ENCODE measurements at places on chromosomes 12 and 14.
A peak's percentile ranks its signal among the peaks of the same experiment; 100 is the strongest.

GRCh38 chr14:88545256-88545655 is 9.6 kb downstream of the PTPN21 start:
- no peak for DNase-seq

- DNase-seq, result no peak
These were observed 141.2 kb downstream of the PPFIA2 start for GRCh38 chr12:81617915-81618314.

DNA sequence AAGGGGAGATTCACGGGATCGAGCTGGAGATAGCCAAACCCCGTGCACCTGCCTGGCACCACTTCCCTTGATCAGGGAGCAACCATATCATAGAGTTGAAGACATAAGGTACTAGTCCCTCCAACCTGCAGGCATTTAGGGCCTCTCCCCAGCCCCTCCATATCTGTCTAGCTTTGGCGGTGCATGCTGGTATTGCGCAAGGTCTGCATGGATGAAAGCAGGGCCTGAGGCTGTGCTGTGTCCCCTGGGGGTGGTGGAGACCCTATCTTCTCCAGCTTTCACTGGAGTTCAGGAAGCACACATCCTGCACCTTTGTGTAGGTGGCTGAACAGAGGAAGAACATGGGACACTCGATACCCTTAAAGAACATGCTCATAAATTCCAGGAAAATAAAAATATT is 46.9 kb downstream of the KCTD10 start:
- no peak for DNase-seq

GRCh38 chr14:61567838-61568571 is 127.3 kb upstream of the HIF1A start:
- no peak for DNase-seq

GRCh38 chr14:73738518-73739173 is 24.5 kb upstream of the PNMA1 start:
- no peak for DNase-seq

DNA sequence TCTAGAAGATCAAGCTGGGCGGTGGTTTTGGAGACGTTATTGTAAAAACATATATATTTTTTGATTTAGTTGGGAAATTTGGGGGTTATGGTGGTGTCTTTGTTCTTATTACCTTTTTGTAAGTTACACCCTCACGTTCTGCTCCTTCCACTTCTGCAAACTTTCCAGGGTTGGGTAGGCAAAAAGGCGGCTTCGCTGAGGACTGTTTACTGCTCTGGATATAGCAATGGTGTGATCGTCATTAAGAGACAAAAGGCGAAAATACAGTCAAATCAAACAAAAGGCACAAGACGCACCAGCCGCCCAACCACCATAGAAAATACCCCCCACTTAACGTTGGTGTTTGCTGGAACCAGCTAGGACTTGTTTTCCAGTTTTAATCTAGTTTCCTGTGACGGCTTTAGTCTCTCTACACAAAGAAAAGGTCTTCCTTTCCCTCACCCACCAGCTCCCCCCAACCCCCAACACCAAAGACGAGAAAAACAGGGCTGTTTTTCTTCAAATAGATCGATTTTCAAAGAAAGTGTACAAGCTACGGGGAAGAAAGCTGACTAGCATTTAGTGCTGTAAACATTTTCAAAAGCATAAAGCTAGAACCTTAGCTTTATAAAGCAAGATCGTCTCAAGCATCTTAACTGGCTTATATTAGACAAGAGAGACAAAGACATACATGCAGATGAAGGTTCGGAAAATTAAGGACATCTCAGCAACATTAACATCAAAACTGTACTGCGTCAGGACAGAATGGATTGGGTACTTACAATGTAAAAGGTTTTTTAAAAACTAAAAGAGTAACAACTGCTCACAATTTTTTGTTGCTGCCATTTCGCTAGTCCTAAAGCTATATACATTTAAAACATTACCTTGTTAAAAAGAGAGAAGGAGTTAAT is 2.0 kb upstream of the SETD1B start:
- no peak for DNase-seq

GRCh38 chr12:54407183-54407905 is 11.7 kb downstream of the ITGA5 start:
- no peak for DNase-seq

GRCh38 chr12:867905-868304 is 81.6 kb downstream of the RAD52 start:
- DNase-seq, result no peak

- DNase-seq, result no peak
These were observed 23.9 kb downstream of the PALS1 start for GRCh38 chr14:67265131-67265530.

DNA sequence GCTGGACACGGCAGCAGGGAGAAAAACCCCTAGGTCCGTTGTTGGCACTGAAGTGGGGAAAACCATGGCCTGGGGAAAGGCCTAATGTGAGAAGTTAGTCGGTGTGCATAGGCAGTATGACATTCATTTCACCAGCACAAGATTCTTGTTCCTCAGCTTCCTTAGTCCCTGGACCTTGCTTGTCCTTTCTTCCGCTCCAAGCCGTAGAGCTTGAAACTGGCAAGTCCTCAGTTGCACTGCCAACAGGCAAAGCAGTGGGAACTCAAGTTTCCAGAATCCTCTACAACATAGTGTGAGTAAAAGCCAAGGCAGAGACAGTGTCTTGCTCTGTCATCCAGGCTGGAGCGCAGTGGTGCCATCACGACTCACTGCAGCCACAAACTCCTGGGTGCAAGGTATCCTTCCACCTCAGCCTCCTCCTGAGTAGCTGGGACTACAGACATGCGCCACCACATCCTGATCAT is 138.5 kb upstream of the AMIGO2 start:
- no peak for DNase-seq

- no peak for DNase-seq
These were observed 142.5 kb downstream of the PHLDA1 start for GRCh38 chr12:75888874-75889613.

DNA sequence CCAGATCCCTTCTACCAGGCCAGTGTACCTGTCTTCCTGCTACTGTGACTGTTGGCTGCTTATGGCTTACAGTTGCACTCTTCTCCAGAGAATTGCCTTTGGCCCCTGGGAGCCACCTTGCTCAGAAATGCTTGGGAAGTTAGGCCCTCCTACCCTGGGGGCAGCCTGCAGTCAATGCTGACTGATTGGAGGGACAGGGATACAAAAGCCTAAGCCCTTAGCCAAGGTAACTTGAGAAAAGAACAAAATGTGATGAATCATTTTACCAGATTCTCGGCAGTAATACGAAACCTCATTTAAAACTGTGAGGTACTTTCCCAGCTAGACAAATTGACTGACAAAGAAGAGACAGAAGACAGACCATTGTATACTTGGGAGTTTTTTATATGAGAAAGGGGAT is 47.3 kb downstream of the PTCSC3 start:
- DNase-seq, result no peak

DNA sequence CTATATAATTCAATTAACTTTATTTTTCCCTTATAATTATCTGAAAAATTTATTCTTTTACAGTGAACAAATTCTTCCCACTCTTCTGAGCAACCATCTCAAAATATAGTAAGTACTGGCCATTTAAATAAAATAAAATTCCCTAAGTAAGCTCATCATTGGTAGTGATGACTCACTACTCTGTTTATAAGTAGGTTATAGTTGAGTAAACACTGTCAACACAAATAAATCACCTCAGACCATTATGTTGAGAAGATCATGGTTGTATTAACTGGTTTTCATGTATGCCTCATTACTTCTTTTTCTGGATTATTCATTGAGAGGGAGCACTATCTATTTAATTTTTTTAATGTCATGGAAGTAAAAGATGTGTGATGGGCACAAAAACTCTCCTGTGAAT is 220.5 kb downstream of the SEC23A start:
- DNase-seq, result no peak

- peak; percentile 55 for DNase-seq
These were observed at the start of gene ACIN1 for GRCh38 chr14:23094666-23095195. TSS of gene ACIN1 (minus strand) at chr14:23095136. CDS start at chr14:23095112, 24 bp downstream.

GRCh38 chr14:91354979-91355685 is 62.5 kb downstream of the CCDC88C start:
- DNase-seq, result no peak

GRCh38 chr12:53717319-53717718 is 9.9 kb downstream of the CALCOCO1 start:
- no peak for DNase-seq

- no peak for DNase-seq
These were observed 115.4 kb downstream of the GCH1 start for GRCh38 chr14:54787261-54787660.

DNA sequence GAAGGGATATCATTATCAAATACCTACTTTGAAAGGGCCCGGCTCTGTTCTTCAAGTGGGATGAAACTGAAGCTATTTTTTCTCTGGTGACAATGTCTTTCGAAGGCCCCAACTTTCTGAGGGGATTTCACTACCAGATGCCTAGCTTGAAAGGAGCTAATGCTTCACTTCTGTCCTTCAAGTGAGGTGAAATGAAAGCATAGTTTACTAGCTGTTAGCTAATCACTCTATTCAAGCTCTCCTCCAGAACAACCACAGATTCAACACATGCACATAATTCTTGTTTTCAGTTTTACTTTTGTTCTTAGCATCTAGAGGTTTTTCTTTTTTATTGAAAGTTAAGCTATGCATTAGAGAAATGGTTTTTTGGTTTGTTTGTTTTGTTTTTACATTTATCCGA is 571.4 kb downstream of the NOVA1 start:
- DNase-seq, result no peak

DNA sequence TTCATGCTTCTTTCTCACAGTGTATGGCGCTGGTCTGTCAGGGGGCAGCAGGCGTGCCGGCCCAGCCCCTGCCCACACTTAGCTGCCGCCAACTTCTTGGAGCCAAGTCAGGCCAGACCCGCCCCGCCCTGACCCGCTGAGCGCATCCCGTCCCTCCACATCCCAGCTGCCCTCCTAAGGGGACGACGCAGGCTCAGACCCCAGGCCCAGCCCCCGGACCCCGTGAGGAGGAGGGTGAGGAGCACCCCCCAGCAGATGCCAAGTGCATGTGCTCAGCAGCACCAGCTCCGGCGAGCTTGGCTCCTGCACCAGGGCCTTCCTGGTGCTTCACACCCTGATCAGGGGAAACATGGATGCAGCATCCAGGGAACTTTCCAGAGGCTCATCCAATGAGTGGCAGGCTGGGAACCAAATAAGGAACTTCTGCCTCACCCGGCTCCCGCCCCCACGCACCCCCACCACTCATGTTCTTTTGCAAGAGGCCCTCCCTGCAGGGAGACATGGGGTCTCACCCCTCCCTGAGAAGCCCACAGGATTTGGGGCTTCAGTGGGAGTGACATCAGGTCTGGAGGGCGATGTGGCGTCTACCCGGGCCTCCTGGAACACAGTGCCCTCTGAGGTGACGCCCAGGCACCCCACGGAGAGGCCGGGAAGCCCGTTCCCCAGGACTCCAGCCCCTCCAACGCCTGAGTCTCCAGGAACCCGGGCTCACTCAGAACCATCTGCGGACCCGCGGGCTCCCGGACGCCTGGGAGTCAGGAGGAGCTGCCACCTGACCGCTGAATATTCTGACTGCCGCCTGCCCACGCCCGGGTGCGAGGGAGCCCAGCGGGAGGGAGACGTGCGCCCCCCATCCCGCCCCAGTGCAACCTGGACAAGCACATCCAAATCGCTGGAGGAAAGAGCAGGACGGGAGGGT is 70.0 kb upstream of the GALNT9 start:
- DNase-seq, result no peak

GRCh38 chr12:108799401-108800243 is 57.8 kb downstream of the SSH1 start:
- DNase-seq, result no peak

DNA sequence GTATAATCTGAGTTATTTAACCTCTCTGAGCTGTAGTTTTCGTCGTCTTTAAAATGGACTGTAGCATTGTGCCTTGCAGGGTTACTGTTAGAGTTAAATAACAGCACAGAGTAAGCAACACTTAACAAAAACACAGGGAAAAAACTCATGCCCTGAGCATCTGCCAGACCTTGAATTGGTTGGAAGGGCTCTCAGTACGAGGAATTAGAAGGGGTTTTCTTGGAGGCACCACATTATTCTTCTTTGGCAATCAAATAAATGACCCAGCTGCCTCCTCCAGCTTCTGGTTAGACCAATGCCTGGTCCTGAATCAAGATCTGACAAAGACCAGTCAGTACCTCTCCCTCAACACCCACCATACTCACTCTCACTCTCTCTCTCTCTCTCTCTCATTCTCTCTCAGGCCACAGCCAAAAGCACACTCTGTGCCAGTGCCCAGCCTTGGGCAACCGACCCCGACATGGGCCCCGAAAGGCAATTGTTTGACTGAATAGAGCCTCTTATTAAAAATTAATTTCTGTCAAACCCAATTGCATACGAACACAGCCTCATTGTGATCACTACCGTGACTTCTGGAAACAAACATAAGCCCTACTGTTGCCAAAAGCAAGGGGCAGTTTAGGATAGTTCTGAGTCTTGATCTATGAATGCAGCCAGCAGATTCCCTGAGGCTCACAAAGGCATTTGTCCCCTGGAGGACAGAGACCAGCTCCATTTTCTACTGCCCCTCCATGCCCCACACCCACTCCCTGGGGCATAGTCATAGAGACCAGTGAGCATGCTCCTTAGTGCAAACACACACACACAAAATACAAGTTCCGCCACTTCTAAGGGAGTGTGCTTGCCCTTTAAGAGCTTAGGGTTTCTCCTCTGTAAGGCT is 23.9 kb downstream of the DUSP6 start:
- no peak for DNase-seq

GRCh38 chr14:100028990-100029677 is 36.1 kb upstream of the EVL start:
- no peak for DNase-seq

DNA sequence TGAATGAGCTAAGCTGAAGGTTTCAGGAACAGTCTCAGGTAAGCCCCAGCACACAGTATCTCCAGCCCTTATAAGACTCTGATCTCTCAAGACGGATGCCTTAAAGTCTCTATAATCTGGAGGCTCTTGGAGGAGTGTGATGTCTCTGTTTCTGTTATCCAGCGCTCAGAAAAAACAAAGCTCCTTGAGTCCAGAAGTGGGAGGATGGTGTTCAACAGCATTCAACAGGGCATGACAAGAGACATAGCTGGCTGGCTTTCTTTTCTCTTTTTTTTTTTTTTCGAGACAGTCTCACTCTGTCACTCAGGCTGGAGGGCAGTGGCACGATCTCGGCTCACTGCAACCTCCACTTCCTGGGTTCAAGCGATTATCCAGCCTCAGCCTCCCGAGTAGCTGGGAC is 31.6 kb upstream of the TESC start:
- no peak for DNase-seq

GRCh38 chr12:14950421-14950820 is 11.0 kb downstream of the ARHGDIB start:
- no peak for DNase-seq

DNA sequence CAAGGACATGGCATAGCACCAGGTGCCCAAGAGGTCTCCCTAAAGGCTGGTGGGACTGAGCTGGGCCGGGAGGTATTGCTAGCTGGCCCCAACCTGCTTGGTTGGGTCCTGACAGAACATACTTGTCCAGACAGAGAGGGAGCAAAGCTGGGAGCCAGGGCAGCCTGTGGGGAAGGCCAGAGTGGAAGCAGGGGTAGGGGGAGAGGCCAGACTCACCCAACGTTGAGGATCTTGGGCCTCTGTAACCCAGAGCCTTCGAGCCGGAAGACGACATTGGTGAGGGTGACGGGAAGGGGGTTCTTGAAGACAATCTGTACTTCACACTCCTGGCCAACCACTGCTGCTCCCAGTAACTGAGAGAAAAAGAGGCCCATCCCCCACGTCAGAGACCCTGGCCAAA is 9.0 kb downstream of the TGM1 start:
- no peak for DNase-seq

GRCh38 chr12:110126557-110126956 is 2.4 kb downstream of the IFT81 start:
- DNase-seq, result no peak
